GOT3 (cell line): ENCODE measurements at places on chromosomes 3 and 15.
A peak's percentile ranks its signal among the peaks of the same experiment; 100 is the strongest.

DNA sequence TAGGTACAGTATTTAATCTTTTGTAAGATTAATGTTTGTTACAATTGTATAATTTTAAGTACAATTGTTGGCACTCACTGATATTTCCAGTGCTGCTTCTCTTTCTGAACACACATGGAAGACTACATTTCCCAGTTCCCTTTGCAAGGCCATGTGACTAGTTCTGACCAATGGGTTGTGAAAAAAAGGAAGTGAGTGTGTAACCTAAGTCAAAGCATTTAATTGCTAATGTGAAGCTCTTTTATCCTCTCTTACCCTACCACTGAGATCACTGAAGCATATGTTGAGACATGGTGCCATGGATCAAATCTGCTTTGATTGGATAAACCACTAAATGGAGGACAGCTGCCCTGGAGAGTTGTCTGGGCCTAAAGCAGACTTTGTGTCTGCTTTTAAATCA is 83.9 kb upstream of the PLXND1 start:
- DNase-seq: no peak

GRCh38 chr15:58467722-58468423 is 36.1 kb downstream of the LIPC start:
- no peak for DNase-seq

DNA sequence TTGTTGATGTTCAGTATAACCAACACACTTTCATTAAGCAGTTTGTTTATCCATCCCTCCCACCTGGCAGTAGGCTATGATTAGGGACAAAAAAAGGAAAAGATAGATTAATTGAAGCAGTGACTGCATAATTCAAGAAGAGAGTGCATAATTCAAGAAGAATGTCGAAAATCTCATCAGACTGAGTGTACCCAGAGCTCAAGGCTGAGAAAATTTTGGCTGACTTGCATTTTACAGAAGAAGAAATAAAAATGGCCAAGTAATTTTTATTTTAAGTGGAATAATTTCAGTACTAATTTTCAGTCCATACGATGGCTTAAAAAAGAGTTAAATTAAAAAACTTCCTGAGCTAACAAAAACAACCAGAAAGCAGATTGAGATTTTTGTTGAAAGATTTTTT is 145.4 kb upstream of the LRRFIP2 start:
- DNase-seq: no peak

- DNase-seq: no peak
Measured at GRCh38 chr15:61644550-61644949, 415.4 kb upstream of the RORA start.

DNA sequence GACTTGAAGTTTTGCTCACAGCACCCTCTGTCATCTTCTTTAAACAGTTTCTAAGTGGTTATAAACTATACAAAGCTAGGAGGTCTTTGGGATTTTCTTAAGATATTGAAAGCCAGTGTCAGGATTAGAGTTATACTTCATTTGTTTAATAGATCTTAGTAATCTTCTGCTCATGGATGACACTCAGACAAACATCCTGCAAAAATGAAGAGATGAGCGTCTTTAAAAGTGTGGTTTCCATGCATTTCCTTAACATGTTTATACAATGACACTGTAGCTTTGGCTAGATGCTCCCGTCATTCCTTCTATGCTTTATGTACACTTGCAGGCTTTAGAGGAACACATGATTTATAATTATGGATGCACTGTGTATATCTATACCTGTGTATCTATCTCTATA is 182.2 kb downstream of the NAALADL2 start:
- DNase-seq: no peak

GRCh38 chr15:75680007-75680789 is 32.5 kb downstream of the CSPG4 start:
- no peak for DNase-seq

GRCh38 chr15:71279757-71280141 is 164.5 kb downstream of the THSD4 start:
- DNase-seq: no peak

DNA sequence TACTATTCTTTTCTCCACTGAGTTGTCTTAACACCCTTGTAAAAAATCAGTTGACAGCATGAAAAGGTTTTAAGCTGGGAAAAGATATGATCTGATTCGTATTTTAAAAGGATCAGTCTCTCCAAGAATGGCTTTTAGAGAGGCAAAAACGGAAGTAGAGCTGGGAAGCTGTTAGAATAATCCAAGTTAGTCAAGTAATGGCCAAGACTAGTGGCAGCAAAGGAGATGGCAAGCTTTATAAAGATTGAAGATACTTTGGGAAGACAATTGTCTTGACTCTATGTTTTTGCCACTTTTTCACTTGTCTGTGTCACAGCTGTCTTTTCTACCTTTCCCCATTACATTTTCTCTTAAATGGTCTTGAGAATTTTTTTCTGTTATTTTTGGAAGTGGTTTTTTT is 243.5 kb upstream of the MANF start:
- DNase-seq: no peak

DNA sequence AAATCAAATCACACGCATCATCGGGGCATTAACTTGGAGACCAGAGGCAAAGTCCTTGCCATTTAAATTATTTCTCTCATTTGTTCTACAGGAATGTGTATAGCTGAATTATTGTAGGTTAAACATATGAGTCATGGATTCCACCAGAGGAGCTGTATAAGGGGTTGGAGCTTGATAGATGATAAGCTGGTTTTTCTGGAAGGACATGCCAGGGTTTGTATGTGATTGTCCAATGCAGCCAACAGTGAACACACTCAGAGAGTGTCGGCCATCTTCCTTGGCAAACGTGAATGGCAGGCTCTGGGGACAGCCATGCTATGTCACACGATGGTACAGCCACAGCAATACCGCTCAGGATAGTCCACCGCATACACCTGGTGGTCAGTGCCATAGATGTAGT is 25.1 kb downstream of the SSUH2 start:
- no peak for DNase-seq

DNA sequence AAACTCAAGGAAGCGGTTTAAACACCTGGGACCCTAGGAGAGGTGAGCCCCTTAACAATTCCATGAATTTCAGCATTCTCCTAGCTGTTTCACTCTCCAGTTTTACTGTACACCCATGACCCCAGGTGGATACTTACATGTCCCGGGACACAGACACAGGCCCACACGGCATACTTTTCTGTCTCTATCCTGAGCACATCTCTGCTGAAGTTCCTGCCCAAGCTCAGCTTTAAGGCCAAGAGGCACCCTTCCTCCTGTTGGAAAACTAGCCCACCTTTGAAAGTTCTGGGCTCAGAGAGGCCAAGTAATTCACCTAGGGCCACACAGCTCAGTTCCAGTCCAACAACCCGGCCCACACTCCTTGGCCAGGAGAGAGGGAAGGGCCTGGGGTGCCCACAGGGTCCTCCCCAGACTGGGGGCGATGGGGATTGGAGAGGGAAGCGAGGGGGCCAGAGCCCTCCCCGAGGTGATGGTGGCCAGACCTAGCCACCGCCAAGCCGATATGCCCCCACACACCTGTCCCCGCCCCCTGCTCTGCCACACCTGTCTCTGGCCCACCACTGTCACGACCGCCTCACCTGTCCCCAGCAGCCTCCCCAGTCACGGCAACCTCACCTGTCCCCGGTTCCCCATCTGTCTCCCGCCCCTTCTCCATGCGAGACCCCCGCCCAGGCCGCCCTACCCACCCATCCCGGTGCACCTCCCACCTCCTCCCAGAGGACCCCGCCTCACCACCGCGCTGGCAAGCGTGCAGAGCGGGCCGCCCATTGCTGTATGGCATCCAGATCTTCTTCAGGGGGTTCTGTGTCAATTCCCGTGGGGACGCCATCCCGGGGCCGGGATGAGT is 431 bp downstream of the PFKFB4 start:
- no peak for DNase-seq

- DNase-seq: no peak
Measured at GRCh38 chr3:42195879-42196330, 70.1 kb downstream of the CCK start.

GRCh38 chr15:49137861-49138260 is 17.5 kb downstream of the COPS2 start:
- no peak for DNase-seq

- no peak for DNase-seq
Measured at GRCh38 chr3:188178293-188178936, 24.5 kb downstream of the LPP start.

- no peak for DNase-seq
Measured at GRCh38 chr15:88663141-88663621, 24.4 kb downstream of the ISG20 start.

- DNase-seq: no peak
Measured at GRCh38 chr15:101549647-101550046, 60.1 kb upstream of the PCSK6 start.

GRCh38 chr3:195809796-195810454 is 1.8 kb downstream of the MUC4 start:
- no peak for DNase-seq

DNA sequence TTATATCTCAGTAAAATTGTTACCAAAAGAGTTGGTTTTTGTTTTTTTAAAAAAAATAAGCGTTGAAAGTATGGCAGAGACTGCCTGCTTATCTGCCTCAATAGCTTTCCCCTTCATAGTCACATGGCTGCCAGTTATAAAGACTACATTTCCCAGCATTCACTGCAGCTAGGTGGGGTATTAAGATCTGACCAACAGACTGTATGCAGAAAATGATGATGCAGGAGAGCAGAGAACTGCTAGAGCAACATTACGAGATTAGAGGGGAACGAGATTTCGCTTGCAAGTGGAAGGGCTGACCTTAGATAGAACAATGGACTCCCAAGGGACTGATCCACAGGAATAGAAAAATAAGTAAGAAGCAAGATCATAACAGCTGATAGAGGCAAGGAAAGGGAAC is 14.3 kb downstream of the RHOA start:
- no peak for DNase-seq

- no peak for DNase-seq
Measured at GRCh38 chr3:187533797-187534196, 136.4 kb downstream of the SST start.

GRCh38 chr3:42796332-42796885 is 7.9 kb downstream of the HIGD1A start:
- DNase-seq: no peak

- no peak for DNase-seq
Measured at GRCh38 chr3:124885466-124886167, 1.5 kb downstream of the ITGB5 start.

DNA sequence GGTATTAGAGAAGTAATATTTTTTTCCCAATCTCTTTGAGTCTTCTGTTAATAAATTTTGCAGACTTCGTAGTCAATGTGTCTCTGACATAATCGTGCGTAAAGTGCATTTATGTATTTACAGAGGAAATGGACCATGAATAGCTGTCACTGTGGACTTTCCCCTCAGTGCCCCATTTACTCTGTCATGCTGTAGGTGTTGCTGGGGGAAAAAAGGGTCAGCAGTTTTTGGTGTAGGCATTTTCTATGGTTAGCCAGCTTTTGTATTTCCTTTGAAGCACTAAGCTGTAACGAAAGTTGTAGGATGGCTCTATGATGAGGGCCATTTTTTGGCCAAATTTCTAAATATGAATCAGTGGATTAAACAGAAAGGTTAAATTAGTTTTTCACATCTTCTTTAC is 598.4 kb downstream of the FGF12 start:
- DNase-seq: no peak

- DNase-seq: no peak
Measured at GRCh38 chr3:157409516-157409915, 27.1 kb upstream of the PTX3 start.

- DNase-seq: no peak
Measured at GRCh38 chr3:157353652-157354051, 83.0 kb upstream of the PTX3 start.

- DNase-seq: no peak
Measured at GRCh38 chr3:43268636-43269035, 17.7 kb upstream of the SNRK start.

DNA sequence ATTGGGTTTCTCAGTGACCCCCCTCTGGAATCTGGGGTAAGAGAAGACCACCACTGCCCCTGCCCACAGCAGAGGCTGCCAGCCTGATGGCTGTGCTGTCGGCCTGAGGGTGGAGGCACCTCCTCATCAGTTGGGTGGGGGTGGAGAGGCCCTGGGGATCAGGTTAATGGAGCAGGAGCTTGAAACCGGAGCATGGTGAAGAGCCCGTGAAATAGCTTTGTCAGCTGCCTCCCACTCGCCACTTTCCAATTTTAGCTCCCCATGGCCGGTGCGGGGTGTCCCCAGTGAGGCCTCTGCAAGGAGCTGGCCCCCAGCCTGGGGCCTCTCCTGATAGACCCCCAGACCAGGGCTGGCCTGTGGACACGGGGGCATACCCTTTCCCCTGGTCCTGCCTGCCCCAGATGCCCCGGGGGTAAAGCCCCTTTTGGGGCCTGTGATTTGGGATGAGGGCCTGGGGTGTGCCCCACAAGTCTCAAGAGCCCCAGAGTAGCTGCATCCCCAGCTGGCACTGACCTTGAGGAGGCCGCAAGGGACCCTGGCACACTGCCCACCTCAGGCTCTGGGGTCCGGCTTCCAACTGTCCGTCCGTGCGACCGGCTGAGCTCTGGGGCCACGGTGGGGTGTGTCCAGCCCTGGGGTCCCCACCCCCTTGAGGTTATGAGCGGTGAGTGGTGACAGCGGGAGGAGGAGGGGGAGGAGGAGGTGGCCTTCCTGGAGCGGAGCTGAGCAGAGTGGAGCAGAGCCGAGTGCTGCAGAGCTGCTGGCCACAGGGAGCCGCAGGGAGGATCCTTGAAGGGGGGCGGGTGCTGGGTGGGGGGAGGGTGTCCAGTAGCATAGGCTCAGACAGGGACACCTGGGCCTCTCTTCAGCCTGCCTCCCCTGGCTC is at the start of gene HHATL:
Gene HHATL, minus strand, starts transcription at position 733 of the 886 bp plus-strand sequence. CDS start 1,972 bp downstream, outside the sequence.
- DNase-seq: no peak

- DNase-seq: no peak
Measured at GRCh38 chr3:67176396-67176795, 178.3 kb downstream of the KBTBD8 start.

- DNase-seq: no peak
Measured at GRCh38 chr3:18546632-18547031, 121.5 kb upstream of the SATB1 start.

GRCh38 chr3:138696666-138697370 is 88.2 kb downstream of the FAIM start:
- DNase-seq: no peak

GRCh38 chr3:159001711-159002110 is 199.9 kb downstream of the MFSD1 start:
- DNase-seq: no peak

DNA sequence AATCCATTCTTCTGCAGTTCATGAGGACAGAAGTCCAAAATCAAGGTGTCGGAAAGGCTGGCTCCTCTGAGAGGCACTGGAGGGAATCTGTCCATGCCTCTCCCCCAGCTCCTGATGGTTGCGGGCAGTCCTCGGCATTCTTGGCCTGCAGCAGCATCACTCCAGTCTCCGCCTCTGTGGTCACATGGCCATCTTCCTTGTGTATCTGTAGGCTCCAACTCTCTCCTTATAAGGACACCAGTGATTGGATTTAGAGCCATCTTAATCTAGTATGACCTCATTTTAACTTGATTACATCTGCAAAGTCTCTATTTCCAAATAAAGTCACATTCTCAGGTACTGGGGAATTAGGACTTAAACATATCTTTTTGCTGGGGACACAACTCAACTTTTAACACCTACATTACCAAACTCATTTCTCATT is 56.0 kb upstream of the FLNB start:
- DNase-seq: peak; percentile 28

GRCh38 chr15:89115547-89115946 is 27.3 kb downstream of the ABHD2 start:
- no peak for DNase-seq
